Osteoblast (primary cell): ENCODE measurements at places on chromosomes 7 and 10.

DNA sequence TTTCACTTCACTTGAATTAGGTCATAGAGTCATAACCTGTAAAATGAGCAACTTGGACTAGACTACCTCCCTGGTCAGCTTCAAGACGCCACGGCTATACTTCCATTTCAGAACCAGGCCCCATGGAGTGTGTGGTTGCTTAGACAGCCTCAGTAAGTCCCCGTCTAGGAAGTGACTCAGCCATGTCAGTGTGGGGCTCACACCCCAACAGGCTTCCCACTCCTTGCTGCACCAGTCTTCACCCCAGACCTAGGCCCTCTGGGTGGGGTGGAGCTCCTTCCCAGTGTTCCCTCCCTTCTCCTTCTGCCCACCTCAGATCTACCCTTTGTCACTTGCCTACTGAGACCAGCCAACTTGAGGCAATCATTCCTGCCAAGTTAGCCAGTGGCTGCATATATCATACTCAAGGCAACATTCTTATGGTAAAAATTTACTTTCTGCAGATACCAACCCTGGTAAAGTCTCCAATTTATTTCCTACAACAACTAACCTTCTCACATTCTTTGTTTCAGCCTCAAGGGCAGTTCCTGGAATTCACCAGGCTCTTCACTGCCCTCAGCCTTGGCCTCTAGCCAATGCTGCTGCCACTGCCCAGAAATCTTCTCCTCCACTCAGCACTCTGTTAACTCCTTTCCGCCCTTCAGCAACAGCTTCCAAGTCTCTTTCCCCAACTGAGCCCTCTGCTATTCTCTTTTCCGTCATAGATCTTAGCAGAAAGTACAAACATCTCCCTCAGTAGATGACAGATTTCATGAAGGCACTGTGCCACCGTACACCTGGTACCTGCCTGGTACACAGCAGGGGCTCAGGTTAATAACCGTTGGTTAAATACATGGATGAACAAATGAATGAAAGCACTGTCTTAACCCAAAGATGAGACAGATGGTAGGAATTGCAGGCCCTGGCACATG, 31.3 kb upstream of the ZNRF2 start:
- no peak for DNase-seq

DNA sequence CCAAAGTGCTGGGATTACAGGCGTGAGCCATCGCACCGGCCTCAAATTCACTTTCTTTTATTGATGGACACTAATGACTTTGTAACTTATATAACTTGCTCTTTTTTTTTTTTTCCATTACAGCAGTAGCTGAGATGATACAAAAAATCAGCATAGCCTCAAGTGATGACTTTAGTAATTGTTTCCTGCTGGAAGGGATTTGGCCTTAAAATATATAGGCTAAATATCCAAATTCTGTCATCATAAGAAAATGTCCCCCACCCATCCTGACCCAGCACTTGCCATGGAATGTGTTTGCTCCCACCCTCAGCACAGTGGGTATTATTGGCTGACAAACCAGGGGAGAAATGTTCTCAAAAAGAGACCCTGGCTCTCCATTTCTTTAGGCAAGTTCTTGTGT, 1264.1 kb upstream of the AUTS2 start:
- DNase-seq, result no peak

GRCh38 chr7:21773326-21773725, 172.4 kb downstream of the CDCA7L start:
- DNase-seq, result no peak

- DNase-seq, result peak; percentile 73
Measured at GRCh38 chr7:12951397-12951801, 264.0 kb downstream of the ARL4A start.

DNA sequence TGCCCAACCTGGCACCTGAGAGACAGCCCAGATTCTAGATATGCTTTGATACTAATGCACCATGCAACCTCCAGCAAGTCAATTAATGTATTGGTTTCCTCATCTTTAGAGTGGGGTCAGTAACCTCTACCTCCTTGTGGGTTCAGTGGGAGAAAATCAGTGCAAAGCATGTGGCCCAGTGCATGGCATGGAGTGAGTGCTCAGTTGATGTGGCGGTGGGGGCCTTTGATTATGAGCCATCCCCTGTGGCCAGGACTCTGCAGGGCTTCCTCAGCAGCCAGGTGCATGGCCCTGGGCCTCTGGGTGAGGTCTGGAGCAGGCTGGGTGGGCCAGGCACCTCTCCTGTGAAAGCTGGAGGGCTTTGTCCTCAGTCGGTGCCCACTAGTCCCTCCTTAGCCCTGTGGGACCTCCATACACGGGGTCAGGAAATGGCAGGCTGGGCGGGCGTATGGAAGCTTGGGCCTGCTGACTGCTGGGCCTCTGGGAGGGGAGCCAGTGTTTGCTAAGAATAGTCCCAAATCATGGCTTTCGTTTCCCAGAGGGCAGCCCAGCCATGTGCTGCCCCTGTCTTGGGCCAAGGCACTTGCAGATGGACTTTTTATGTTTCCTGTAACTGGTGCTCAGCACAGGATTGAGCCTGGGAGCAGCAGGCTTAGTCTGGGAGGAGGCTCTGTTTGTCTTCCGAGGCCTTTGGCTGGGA, 3.4 kb downstream of the PALD1 start:
- DNase-seq, result peak; percentile 88

DNA sequence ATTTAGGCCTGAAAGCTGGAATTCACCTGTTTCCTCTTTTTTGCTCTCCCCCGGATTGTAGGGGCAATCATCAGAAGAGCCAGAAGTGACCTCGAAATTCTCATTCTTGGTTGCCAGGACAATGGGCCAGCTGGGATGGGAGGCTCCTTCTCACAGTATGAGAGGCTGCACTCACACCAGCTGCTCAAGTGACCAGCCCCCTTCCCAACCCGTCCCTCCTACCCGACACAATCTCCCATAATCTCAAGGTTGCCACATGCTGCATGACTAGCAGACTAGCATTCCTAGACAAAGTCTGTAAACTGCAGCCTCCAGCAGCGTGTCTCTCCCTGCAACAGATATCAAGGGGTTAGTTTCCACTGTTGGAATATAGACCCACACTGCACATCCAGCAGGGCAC, 110.3 kb downstream of the C1GALT1 start:
- DNase-seq, result no peak
